ENCODE measurements at places on chromosomes 2 and 18.

- DNase-seq: no peak
These were observed 113.5 kb downstream of the PHLPP1 start for GRCh38 chr18:62828852-62829251.

GRCh38 chr18:24396082-24396633 lies 1.5 kb downstream of the OSBPL1A start:
- no peak for DNase-seq

DNA sequence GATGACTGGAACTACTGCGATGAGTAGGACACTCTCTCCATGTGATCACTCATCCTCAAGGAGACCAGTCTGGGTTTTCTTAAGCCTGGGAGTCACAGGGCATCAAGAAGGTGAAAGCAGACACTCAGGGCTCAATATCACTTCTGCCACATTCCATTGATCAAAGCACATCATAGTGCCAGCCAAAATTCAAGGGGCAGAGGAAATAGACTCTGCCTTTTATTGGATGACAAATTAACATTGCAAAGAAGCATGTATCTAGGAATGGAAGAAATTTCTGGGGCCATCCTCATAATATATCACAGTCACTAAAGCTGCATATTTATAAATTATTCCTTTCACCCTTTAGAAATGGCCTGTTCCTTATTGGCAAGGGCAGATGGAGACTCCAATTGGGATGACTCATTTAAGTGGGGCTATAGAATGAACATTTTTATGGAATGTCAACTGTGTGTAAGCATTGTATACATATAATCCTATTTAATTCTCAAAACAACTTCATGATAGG lies 114.8 kb upstream of the CDC42EP3 start:
- DNase-seq: no peak

DNA sequence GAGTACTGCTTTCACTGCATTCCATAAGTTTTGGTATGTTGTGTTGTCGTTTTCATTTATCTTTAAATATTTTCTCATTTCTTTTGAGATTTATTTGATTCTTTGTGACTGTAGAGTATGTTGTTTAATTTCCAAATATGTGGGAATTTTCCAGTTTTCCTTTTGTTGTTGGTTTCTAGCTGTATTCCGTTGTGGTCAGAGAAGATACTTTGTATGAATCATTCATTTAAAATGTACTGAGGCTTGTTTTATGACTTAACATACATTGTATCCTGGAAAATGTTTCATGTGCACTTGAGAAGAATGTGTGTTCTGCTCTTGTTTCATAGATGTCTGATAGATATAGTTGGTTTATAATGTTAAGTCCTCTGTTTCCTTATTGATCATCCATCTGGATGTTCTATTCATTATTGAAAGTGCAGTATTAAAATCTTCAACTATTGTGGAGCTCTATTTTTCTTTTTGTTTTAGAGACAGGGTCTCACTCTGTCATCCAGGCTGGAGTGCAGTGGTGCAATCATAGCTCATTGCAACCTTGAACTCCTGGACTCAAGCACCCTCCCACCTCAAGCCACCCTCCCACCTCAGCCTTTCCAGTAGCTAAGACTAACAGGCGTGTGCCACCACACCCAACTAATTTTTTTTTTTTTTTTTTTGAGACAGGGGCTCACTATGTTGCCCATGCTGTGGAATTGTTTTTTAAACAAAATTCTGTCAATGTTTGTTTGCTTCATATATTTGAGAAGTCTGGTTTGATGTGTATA lies 96.8 kb downstream of the TAF4B start:
- DNase-seq: no peak

DNA sequence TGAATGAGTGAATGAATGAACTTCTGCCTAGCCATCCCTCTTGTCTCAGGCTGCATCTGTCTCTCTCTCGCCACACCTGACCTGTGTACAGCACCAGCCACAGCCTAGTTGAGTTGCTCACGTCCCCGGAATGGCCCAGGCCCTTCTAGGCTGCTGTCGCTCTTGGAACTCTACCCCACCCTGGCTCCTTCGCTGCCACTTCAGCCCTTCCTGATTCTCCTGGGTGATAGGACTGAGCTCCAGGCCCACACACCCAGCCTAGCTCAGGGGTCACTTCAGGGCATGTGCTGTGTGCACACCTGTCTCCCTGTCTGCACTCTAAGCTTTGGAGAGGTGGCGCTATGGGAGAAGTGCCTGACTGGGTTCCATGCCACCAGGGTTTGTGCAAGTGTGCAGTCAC lies 236.6 kb downstream of the GLI2 start:
- DNase-seq: no peak

DNA sequence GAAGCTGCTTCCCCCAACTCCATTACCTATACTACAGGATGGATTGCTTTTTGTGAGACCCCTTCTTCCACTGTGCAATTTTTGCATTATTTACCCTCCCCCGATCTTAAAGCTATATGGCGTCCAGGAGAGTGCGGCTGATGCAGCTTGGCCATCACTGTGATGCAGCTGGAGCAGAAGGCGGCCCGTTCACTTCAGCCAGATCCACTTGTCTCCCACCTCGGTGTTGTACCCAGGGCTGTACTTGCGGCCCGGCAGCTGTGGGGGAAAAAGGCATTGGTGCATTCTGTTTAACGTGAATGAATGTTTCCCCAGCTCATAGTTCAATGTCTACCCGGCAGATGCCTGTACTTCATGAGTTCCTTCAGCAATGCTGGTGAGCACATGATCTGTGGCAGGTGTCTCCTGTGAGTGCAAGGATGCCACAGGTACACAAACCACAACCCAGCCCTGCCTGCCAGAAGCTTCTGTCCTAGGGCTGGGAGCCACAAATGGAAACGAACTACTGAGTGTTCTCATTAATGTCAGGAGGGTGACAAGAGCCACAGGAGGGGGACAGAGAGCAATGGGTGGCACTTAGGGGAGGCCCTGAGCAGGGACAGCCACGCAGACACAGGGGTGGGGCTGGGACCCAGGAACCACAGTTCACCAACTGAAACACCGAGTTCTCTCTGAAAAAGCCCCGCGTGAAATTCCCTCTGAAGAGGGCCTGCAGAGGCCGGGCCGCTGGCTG lies 64.0 kb downstream of the NDUFA10 start:
- DNase-seq: no peak

DNA sequence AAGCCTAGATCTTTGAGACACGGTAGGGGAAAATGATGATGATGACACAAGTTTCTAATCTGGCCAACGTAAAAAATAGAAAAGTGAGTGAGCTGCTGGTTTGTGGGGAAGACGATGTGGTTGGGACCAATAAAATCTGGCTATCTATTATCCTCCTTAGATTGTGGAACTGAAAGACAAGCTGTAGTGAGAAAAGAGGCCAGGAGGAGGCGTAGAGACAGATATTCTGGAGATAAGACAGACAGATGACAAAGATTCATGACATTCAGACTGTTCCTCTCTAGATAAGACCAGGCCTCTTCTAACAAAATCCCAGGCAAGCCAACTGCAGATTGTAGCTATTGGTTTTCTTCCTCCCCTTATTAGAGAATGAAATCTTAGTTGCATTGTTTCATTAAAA lies 376.3 kb upstream of the UBE2E3 start:
- DNase-seq: no peak

DNA sequence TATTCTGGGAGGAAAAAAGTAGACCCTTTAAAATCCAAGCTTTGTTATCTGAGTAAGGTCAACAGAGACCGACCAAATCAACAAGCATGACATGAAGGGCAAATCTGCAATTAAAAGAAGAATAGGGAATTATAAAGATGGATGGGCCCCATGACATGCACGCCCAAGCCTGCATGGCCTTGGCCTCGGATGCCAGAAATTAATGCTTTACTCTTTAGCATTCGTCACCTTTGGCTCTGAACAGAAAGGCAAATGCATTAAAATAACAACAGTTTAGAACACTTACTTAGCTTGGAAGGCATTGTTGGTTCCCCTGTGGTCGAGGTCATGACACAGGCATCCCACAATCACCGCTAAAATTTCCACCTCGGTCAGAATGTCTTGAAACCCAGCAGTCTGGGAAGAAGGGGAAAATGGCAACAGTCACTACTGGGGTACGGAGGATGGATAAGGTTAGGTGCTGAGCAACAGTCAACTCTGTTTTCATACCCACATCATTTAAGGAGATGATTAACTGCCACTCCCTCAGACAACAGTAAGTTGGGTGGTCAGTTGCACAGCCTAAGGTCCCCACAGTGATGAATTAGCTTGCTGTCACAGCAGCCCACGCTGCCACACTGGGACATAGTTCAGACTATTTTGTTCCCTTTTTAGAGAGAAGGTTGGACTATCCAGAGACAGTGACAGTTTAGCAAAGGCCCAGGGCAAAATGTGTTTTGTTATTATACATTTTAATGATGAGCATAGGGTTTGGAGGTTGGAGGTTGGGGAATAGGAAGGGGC lies 319.1 kb downstream of the AGPS start:
- no peak for DNase-seq

DNA sequence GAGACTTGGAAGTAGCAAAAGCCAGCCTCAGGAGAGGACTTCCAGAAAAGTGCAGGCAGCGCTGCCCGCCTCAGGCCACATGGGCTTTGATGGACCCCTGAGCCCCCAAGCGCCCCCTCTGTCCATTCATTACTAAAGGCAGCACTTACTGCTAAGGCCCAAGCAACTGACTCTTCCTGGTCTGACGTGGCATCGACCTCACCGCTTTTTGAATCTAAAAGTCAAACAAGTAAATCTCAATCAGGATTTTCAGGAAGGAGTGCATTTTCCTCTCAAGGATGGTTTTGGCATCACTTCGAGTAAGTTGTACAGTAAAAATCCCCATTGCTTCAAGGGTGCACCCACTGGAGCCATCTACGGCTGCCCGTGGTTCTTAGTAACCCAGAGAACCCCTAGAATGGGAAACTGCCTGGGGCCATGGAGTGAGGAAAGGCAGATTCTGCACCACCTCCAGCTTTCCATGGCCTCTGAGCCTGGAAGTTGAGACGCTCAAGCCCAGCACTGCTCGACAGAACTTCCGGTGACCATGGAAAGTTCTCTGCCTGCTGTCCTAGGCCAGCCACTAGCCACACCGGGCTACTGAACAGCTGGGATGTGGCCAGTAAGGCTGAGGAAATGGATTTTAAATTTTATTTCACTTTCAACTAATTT lies 7.0 kb downstream of the HJURP start:
- DNase-seq: no peak

- no peak for DNase-seq
These were observed 146.6 kb downstream of the TNS1 start for GRCh38 chr2:217856159-217856558.

GRCh38 chr2:62688771-62689170 lies 16.7 kb upstream of the EHBP1 start:
- no peak for DNase-seq

DNA sequence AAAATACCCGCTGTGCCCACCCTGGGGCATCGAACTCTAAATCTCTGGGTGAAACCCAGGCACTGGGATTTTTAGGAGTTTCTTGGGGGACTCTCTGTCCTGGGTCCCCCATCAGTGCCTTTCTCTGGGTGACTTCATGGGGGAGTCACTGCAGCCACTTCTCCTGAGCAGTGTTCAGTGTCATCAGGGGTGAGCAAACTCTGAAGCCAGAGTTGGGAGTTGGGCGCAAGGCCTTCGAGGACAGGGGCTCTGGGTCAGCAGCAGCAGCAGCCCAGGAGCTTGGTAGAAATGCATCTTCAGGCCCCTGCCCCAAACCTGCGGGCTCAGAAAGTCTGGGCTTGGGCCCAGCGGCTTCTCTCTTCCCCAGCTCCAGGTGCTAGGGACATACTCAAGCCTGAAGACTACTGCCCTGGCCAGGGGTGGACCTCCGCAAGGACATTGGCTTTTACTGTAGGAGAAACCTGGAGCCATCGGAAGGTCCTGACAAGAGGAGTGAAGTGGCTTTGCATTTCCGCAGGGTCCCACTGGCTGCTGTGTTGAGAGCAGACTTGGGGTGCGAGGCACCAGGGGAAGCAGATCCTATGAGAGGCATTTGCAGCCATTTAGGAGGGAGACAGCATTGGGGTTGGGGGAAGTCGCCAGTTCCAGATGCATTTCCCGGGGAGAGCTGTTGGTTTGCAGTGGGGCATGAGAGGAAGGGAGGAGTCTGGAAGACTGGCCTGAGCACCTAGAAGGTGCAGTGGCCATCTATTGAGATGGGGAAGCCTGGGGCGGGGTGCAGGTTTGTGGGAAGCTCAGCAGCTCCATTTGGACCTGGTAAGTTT lies 51.5 kb upstream of the FAHD2A start:
- no peak for DNase-seq

GRCh38 chr18:567122-567521 lies 13.1 kb upstream of the CETN1 start:
- no peak for DNase-seq

GRCh38 chr18:3460823-3461398 lies 10.9 kb downstream of the TGIF1 start:
- no peak for DNase-seq

DNA sequence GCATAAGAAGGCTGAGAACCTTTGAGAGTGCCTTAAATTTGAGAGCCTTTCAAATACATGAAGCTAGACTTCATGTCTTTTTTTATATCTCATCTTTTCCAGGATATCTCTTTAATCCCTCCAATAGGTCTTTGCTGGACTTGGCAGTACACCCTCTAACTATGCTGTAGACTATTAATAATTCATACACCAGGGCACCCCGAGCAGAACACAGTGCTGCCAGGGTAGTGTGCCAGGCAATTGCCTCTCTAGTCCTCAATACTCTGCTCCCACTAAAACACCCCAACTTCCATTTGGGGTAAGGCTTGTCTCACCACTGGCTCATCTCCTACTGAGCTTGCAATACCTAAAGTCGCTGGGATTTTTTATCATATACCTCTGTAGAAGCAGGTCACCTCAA lies 80.8 kb downstream of the VIT start:
- DNase-seq: no peak

DNA sequence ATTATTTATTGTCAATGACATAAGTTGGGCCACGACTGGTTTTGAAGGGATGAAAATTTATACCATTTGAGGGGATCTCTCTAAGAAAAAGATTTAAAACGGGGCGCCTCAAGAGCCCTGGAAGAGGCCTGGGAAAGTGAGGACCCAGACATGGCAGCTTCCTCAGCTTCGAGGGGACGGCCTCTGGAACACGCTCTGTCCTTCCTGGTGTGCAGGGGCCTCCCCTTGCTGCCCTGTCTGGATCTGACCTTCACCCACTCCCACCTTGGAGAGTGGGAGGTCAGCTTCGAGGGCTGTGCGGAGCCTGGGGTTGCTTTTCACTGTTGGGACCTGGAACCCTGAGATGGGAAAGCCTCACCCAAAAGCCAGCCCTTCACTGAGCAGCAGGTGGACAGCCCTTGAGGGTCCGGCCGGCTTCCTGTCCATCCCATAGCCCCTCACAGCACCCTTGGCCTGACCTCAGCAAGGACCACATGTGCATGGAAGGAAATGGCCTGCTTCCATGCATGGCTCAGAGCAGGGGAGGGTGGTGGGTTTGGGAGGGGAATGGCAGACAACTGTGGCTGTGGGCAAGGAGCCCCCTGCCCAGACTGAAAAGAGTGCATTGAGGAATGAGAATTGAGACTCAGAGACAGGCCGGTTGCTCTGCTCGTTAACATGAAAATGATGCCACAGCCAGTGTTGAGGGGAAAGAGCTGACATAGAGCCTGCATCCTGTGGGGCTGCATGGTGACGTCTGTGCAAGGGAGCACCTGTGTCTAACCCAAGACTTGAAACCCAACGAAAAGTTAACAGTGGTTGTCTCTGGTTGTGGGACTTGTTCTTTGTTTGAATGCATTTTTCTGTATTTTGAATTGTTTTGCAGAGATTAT lies 16.3 kb downstream of the FBLN7 start:
- no peak for DNase-seq

Data from activated B cell treated with CpG ODN at 0.5 μM for 24 hours (primary cell).